ENCODE measurements at places on chromosomes 16 and 17.

DNA sequence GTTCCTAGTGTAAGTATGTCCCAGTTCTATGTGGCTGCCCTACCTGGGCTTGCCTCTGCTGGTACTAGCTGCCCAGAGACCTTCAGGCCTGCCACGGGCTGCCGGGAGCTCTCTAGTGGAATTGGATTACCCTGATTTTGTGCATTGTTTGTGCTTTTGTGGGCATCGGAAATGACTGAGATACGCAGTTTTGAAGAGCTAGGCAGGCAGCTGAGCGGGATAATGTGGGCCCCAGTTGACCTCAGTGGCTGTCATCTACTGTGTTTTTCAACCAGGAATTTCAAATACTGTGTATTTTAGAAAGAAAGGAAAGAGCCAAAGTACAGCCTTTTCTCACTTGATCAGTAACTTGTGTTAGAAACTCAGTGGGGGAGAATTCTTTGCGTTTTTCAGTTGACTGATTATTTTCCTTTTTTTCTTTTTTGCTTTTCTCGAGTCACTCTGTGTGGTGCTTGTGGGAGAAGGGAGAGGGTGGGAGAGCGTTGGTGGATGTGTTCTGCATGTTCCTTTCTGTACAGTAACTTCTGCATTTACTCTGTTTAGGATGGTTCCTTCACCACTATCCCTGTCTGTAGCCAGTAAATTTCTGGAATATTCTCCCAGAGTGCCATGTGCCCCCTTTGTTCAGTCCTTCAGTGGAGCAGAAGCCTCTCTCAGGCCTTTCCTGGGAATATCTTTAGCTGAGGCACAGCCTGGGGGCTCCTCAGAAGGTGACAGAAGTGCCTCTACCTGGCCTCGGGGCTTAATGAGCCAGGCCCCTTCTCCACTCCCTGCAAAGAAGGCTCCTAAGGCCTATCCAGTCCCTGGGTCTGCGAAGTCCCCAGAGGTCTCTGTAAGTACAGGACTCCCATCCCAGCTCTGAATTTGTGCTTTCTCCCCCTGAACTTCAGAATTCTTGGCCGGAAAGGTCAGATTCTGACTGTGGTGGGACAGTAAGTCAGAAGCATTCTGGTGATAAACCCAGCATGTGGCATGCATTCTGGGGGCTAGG is 15.0 kb upstream of the SLC12A3 start:
- DNase-seq, result no peak

DNA sequence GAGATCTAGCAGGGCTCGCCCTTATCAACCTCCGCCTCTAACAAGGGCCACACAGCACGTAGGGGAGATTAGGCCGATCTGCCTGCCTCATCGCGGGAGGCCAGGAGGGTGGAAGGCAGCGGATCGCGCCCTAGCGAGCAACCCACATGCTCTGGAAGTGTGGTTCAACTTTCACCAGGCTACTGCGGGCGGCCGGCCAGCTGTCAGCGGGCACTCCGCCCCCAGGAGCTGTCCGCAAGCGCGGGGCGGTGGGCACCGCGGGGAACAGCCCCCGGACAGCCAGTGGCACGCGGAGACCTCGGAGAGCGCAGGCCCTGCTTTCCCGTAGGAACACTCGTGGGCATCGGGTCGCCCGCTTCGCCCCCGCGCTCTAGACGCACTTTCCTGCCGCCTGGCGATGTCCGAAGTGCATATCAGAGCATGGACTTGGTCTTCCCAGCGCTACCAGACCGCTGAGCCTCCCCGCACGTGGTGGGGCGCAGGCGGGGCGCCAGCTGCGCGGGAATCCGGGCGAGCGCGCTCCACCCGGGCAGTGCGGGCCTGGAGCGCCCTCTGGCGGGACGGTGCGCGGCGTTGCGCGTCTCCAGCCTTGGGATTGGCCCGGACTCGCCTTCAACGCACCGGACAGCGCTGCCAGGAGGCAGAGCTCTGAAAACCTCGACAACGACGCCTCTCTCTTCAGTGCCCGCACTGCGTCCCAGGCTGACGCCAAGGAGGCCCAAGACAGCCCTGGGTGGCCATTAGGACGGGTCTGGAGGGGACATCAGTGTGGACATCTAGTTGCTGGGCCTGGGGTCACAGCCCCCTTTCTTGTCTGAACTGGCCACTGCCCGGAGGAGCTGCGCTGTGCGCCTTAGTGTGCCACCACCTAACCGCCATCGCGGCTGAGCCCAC is 3.6 kb upstream of the ZNHIT3 start:
- peak; percentile 96 for DNase-seq

- DNase-seq, result no peak
These were observed 7.8 kb upstream of the SLC38A10 start for GRCh38 chr17:81302861-81303333.

- DNase-seq, result no peak
These were observed 245.0 kb upstream of the RPL38 start for GRCh38 chr17:73958453-73958852.

DNA sequence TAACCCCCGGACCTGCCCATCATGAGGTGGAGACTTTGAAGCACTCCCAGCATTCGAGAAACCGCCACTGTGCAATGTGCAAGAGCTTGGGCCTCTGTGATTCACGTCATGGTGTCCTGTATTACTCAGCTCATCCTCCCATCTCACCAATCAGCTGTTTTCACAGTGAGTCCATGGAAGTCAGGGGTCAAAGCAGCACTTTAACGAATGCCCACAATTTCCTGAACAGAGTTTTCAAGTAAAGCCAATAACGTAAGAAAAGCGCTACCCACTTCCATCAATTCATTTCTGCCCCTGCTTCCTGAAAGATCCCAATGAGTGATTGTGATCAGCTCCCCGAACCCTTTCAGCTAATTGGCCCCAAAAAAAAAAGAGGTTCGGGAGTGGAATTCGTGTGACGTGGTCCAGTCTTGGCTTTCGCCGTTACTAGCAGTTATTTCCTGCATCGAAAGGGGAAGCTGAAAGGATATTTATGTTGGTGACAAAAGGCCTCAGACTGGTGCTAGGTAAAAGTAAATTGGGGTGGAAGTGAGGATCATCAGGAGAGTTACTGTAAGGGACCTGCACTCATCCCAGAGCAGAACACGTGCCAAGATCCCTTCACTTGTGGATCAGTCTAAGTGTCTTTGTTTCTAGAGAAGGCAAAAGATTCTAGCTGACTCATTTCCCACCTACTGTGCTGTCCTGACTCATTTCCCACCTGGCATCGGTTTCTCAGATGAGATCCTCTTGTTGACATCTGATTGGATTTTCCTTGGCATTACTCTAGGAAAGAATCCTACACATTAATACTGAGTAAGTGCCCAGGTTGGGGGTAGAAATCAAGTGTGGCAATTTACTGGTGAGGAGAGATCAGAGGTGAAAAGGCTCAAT is 136.7 kb upstream of the NUDT7 start:
- peak; percentile 82 for DNase-seq

DNA sequence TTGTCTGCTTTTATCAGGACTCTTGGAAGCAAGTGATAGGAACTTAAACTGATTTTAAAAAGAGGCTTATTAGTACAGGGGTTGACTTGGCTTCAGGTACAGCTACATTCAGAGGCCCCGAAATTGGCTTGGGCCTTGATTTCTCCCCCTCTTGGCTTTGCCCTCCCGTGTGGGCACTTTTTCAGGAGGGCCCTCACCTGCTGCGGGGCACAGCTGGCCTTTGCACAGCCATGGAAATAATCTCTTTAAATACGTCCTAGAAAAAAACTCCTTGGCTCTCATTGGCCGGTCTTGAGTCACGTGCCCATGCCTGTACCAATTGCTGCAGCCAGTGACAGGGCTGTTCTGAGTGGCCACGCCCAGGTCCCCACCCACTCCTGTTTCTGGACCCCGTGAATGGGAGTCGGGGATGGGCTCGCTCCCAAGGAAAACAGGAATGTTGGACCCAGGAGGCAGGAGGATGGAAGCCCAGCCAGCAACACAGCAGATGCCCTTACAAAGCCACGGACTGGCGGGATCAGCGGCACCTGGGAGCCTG is 15.0 kb downstream of the CA5A start:
- DNase-seq, result no peak

GRCh38 chr16:3759736-3760135 is 42.4 kb upstream of the TRAP1 start:
- no peak for DNase-seq

- no peak for DNase-seq
These were observed 4.2 kb downstream of the CDK3 start for GRCh38 chr17:76004750-76005262.

- no peak for DNase-seq
These were observed 27.2 kb upstream of the ASGR2 start for GRCh38 chr17:7141824-7142223.

- no peak for DNase-seq
These were observed 102.5 kb downstream of the PARN start for GRCh38 chr16:14527411-14528044.

- DNase-seq, result no peak
These were observed 171.2 kb upstream of the SDK2 start for GRCh38 chr17:73815474-73815873.

GRCh38 chr17:36151891-36152638 is 24.4 kb downstream of the TBC1D3B start:
- no peak for DNase-seq

- DNase-seq, result no peak
These were observed 107.5 kb downstream of the ABCA8 start for GRCh38 chr17:68847711-68848110.

DNA sequence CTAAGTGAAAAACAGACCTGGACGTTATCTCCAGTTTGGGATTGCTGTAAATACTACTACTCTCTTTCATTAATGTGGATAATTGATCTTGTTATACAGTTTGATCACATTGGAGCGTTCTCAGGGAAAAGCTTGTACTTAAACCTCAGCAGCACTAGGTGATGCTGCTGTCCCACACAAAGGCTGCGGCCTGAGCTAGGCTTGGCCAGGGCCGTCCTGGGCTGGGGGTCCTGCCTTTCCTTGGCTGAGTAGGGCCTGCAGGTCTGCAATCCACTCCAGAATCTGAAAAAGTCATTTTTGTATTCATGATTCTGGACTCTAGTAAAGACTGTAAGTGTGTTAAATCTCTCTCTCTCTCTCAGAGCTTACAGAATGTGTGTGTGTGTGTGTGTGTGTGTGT is 23.7 kb upstream of the PMFBP1 start:
- DNase-seq, result no peak

DNA sequence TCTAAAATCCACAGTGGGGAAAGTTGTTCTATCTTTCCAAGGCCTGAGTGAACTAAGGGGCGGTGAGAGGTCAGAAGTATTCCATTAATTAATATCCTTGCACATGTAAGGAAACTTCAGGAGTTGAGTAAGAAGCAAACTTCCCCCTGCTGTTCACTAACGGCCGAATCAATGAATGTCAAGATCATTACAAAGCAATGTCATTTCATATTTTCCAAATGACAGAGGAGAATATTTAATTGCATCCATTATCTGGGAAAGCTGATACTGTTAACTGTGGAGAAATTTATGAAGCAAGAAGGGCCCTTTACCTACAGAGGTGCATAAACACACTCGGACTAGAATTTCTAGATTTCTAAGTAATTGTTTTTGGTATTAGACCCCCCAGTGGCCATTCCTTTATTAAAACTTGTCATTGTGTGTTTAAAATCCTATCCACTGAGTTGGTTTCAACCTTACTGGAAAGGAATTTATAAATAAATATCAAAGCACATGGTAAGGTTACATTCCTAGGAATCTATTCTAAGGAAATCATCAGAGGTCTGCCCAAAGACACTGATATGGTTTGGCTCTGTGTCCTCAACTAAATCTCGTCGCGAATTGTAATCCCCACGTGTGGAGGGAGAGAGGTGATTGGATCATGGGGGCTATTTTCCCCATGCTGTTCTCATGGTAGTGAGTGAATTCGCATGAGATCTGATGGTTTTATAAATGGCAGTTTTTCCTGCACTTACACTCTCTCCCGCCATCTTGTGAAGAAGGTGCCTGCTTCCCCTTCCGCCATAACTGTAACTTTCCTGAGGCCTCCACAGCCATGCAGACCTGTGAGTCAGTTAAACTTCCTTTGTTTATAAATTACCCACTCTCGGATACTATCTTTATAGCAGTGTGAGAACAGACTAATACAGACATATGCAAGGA is 20.4 kb upstream of the SMURF2 start:
- DNase-seq, result no peak

DNA sequence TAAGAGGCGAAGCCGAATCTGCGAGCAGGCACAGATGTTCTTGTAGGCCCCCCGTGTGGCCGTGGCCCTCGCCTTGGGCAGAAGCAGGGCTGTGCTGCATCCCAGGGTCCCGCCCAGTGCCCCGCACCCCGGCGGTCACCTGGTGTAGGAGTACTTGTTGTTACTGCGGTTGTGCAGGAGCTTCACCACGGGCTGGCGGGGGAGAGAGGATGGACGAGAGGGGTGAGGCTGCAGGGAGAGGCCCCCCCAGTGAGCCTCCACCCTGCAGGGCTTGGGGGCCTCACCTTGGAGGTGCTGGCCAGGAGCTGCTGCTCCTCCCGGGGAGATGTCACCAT is 11.4 kb downstream of the ASPHD1 start:
- no peak for DNase-seq

GRCh38 chr16:65312071-65312470 is 190.2 kb upstream of the CDH11 start:
- DNase-seq, result no peak

DNA sequence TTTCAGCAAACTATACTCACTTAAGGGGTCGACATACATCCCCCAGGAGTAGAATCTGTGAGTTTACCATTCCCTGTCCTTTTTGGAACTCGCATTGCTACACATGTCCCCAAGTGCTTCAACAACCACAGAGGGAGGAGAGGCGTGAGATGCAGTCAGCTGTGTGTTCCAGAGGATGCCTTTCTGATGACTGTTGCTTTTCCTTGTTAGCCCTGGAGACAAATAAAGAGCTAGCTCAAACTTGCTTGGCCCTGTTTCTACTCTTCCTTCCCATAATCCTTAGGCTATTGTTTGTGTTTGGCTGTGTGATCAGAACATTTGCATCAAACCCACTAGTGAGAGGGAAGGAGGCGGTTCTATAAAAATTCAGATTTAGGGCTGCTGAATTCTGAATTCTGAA is 264.0 kb downstream of the ENGASE start:
- DNase-seq, result peak; percentile 49

- DNase-seq, result no peak
These were observed 17.0 kb downstream of the ABCC1 start for GRCh38 chr16:15966420-15966819.

DNA sequence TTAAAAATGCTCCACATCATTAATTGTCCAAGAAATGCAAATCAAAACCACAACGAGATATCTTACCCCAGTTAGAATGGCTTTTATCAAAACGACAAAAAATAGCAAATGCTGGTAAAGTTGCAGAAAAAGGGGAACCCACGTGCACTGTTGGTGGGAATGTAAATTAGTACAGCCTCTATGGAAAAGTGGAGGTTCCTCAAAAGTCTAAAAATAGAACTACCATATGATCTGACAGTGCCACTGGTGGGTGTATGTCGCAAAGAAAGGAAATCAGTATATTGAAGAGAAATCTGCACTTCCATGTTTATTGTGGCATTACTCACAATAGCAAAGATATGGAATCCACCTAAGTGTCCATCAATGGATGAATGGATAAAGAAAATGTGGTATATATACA is 38.2 kb upstream of the ZFHX3 start:
- DNase-seq, result no peak
